Hippocampal formation (tissue), 2 donors: ENCODE measurements at places on chromosomes 6 and 20.

DNA sequence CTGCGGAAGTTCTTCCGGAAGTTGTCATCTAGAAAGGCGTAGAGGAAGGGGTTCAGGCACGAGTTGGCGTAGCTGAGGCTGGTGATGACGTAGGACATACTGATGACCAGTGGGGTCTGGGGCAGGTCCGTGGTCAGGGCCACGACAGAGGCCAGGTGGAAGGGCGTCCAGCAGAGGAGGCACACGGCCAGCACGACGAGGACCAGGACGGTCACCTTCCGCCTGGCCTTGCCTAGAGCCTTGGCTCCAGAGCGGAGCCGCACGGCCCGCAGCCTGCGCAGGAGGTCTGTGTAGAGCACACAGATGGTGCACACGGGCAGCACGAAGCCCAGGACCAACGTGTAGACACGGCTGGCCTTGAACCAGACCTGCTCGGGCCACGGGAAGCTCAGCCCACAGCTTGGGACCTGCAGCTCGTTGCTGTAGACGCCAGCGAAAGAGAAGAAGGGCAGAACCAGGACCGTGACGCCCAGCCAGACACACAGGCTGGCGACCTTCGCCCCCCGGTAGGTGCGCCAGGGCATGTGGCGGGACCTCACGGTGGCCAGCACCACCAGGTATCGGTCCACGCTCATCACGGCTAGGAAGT lies 1.4 kb downstream of the NPBWR2 start:
- DNase-seq: no peak

DNA sequence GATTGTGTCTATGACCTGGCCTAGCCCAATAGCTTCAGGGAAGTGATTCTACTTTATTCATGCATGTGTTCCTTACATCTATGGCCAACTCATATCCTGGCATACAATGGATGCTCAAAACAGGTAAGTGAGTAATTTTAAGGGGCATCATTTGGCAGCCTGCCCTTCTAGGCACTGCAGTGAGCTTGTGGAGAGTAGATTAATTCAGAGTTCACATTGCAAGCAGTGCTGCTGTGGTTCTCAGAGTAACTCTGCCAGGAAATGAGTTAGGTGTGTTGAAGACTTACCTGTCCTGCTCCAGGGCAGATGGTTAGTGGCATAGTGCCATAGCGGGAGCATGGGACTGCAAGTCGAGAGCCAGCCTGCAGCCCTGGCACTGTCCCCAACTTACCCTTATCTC lies 158.0 kb downstream of the SCP2D1 start:
- DNase-seq: no peak

DNA sequence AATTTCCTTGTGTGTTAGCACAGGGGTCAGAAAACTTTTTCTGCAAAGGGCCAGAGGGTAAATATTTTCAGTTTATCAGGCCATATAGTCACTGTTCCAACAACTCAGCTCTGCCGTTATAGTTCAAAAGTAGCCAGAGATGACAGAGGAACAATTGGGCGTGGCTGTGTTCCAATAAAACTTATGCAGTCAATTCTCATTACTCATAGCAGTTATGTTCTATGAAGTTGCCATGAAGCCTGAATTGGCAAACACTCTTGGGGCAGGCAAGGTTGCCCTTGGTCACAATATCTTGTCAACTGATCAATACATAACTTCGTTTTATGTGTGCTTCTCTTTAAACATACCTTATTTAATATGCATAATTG lies 304.2 kb downstream of the TFAP2C start:
- no peak for DNase-seq

DNA sequence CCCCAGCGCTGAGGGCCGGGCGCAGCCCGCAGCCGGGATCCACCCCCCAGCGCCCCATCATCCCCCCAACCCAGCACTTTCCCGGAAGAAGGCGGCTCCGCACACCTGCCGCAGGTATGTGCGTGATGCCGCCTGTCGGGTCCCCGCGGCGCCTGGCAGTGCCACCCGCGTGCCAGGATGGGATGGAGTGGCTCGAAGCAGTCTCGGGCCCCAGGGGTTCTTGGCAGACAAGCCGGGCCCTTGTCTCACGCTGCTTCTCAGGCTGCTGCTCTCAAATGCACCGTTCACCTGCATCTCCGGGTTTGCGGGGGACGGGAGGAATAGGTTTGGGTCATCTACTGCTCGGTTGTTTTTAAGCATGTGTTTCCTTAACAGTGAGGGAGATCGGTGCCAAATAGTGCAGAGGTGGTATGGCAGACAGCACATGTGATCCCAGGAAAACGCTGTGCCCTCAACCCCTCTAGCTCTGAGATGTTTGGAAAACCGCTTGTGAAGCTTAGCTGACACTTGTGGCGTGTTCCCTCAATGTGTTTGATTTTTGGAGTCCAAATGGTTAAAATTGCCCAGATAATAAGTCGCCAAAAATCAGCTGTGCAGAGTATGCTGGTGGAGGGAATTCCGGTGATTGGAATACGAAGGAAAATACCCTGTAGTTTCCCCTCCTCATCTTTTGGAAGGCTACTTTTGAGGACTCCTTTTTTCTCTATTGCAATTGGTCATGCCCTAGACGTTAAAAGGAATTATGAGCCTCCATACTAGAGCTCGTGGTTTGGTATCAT lies 926 bp downstream of the MYLIP start:
- peak; percentile 29 for DNase-seq

DNA sequence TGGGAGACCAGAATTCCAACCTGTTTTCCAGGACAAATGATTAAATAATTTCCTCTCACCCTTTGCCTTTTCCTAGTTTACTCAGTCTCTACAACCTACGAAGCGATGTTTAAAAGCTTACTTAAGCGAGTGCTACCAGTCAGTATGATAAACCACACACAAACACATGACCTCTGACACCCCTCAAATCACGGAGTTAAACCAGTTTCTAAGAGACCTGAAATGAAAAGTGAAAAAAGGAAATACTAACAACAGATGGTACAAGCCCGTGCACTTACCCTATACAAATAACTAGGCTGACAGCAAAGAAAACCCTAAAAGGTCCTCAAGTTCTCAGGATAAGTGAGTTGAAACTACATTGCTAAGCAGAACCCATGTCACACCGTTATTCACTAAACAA lies 7.7 kb downstream of the TNFRSF21 start:
- DNase-seq: no peak

- no peak for DNase-seq
Measured at GRCh38 chr6:157711060-157711459, 112.0 kb upstream of the SNX9 start.

GRCh38 chr20:47273591-47274235 lies 82.8 kb downstream of the ZMYND8 start:
- no peak for DNase-seq

GRCh38 chr6:116631379-116631990 lies 15.2 kb downstream of the RSPH4A start:
- no peak for DNase-seq

- DNase-seq: no peak
Measured at GRCh38 chr6:138092686-138093085, 14.5 kb downstream of the PERP start.

GRCh38 chr6:51910851-51911250 lies 176.6 kb downstream of the PKHD1 start:
- no peak for DNase-seq

DNA sequence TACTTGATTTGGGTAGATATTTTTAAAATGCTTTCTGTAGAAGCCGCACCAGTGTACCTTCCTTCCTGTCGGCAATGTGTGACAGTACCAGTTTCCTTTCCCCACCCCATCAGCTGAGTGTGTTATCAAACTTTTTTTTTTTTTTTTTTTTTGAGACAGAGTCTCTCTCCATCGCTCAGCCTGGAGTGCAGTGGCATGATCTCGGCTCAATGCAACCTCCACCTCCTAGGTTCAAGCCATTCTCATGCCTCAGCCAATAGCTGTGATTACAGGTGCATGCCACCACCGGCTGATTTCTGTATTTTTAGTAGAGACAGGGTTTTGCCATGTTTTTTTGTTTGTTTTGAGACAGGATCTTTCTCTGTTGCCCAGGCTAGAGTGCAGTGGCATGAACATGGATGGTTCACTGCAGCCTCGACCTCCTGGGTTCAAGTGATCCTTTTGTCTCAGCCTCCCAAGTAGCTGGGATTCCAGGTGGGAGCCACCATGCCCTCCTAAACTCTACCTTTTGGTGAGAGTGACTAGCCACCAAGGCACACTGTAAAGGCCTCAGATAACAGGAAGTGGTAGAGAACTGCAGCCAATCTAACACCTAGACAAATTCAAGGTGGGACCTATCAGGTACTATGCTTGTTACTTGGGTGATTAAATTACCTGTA lies 26.5 kb upstream of the ZBTB22 start:
- DNase-seq: no peak

DNA sequence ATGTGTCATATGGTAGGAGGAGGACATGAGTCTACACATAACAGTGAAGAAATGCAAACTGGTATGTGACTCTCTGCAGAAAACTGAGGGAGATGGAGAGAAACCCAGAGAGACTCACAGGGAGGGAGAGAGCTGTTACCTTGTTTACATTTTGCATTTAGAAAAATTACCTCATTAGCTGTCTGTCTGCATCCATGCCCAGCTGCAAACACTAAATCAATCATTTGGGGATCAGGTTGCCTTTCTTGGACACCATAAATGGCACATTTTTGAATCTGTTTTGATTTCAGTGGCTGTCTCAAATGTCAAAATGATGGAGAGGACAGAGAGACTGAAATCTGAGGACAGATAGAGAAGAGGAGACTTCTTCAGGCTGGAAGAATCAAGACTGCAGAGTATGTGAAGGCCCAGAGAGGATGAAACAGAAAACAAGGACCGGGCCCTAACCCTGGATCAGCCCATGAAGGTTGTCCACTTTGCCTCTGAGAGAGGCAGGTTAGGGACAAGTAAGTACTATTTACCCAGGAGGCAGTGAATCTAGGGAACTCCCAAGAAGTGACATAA lies 92.2 kb downstream of the UNC5CL start:
- DNase-seq: no peak

DNA sequence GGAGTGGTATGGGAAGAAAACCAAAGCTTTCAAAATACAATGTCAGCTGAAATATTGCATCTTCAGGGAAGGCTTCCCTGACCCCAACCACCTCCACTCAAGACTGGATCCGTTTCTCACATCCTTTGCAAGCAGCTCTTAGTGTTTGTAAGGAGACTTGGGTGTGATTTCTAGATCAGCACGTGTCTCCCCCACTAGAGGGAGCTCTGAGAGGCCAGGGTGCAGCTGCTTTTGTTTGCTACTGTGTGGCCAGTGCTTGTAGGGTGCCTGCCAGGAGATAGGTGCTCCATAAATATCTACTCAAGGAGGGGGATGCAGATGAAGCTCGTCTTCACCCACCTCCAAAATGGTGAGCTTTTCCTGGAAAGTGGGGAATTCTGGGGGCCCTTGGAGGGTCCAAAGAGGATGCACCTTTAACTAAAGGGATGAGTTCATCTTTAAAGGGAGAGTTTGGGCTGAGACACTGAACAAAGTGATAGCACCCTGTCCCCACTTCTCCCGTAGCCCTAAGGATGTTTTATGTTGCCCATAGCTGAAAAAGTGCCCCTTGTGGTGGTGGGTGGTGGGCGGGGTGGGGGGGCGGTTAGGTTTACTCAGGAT lies 52.6 kb upstream of the MAFB start:
- peak; percentile 13 for DNase-seq
